ENCODE measurements at places on chromosomes 3 and 15.
A peak's percentile ranks its signal among the peaks of the same experiment; 100 is the strongest.

DNA sequence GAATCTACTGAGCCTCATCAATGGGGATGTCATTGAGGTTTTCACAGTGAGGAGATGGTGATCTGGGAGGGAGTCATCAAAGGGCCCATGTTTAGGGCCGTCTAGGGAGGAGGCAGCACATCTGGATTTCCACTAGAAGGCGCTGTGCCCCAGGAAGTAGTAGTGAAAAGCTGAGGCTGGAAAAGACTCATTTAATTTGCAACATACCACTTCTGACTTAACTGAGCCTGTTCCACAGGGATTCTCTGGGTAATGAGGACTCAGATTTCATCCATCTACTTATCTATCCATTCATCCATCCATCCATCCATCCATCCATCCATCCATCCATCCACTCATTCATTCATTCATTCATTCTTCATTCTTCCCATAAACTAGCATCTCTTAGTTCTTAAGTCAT, 17.4 kb upstream of the SHF start:
- DNase-seq: peak; percentile 58

GRCh38 chr3:45608885-45609284, 14.3 kb downstream of the LIMD1 start:
- DNase-seq: no peak

GRCh38 chr15:65412556-65412955, 10.2 kb downstream of the IGDCC4 start:
- DNase-seq: no peak

GRCh38 chr3:151268267-151269235, 9.8 kb downstream of the P2RY14 start:
- DNase-seq: no peak

GRCh38 chr3:159600291-159600690, 388.3 kb upstream of the IL12A start:
- no peak for DNase-seq

DNA sequence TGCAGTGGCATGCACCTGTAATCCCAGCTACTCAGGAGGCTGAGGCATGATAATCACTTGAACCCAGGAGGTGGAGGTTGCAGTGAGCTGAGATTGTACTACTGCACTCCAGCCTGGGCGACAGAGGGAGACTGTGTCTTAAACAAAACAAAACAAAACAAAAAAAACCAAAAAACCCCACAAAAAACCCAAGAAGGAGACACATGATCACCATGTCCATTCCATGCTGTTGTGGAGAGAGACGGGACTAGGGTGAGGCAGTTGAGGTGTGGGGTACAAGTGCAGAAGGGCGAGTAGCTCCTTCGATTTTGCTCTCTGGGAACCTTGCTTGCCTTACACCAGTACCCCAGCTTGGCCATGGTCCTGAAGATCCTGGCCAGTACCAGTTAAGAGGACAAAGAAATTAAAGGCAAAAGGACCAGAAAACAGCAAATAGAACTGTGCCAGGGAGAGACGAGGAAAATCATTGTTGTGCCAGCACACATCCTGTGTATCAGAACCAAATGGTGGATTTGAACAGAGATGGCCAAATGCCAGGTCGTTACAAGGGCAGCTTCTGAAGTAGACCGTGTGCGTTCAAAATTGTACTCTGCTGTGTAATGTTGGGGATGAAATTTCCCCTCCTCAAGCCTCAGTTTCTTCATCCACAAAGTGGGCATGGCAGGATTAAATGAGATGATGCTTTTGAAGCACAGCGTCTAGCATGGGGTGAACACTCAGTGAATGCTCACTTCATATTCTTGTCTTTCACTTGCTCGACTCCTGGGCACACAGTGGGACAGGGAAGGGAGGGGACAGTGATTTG, 42.9 kb upstream of the CTSH start:
- DNase-seq: no peak
